ENCODE measurements at places on chromosomes 12 and 14.
A peak's percentile ranks its signal among the peaks of the same experiment; 100 is the strongest.

DNA sequence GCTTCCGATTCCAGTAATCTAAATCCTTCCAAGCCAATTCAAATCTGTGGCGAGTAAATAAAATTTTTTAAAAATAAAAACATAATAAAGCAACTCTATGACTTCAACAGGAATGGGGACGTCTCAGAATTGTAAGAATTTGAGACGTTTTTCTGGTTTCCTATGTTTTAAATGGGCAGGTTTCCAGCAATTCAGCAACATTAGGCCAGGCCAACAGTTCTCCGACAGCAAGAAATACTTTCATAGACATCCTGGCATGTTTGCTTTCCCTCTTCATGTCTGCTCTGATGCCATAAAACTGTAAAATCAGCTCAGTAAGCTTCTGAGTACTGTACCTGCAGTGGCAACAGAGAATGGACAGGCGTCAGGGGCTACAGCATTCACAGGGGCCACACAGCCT, 35.8 kb upstream of the DICER1 start:
- H3K4me1 ChIP-seq: peaks cover 10% of the 10 kb centered on the region
- H3K27me3 ChIP-seq: no peaks in the 10 kb centered on the region
- H3K4me3 ChIP-seq: no peak overlapping the region

- no peaks in the 10 kb centered on the region for H3K27me3 ChIP-seq
- no peak overlapping the region for H3K27ac ChIP-seq
- no peak overlapping the region for H3K4me3 ChIP-seq
- DNase-seq: no peak
- H3K4me1 ChIP-seq: no peaks in the 10 kb centered on the region
- no peaks in the 10 kb centered on the region for H3K36me3 ChIP-seq
These were observed 264.7 kb downstream of the EGLN3 start for GRCh38 chr14:33686218-33686617.

- no peaks in the 10 kb centered on the region for H3K36me3 ChIP-seq
- no peak for DNase-seq
- peaks cover 20% of the 10 kb centered on the region for H3K4me1 ChIP-seq
- H3K27me3 ChIP-seq: no peaks in the 10 kb centered on the region
- no peak overlapping the region for H3K4me3 ChIP-seq
- peak overlapping the region; percentile 92 for H3K27ac ChIP-seq
These were observed 10.3 kb upstream of the MYH7 start for GRCh38 chr14:23445773-23446172.

DNA sequence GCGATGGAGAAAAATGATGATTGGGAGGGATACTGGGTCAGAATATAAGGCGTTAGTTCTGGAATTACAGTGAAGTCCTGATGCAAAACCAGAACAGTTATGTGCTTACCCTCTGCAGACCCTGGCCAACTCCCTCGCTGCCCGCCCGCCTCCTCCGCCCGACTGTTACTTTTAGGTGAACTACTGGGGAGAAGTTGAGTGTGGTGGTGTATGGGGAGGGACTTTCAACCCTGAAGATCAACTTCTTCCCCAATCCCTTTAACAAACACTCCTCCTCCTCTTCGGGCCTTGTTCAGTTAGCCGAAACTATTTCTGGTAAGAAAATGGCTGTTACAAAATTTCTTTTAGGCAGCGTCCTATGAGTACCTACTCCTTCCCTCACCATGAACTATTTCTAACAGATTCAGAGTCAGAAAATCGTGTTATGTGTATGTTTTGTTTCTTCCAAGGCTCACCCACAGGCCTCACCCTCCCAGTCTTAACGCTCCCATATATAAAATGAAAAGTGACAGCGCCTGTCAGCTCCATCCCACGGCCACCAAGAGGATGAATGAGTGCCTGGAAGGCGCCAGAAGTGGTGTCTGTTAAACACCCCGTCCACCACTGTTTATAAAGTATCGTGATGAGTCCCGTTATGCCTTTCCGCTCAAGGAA, 1.3 kb downstream of the FBXO33 start:
- H3K4me3 ChIP-seq: peak overlapping the region; percentile 92
- peaks cover 15% of the 10 kb centered on the region for H3K4me1 ChIP-seq
- no peaks in the 10 kb centered on the region for H3K36me3 ChIP-seq
- peak overlapping the region; percentile 98 for H3K27ac ChIP-seq

GRCh38 chr12:9943240-9943639, 11.1 kb upstream of the CLEC2A start:
- DNase-seq: no peak
- no peaks in the 10 kb centered on the region for H3K27me3 ChIP-seq
- no peaks in the 10 kb centered on the region for H3K36me3 ChIP-seq
- H3K27ac ChIP-seq: no peak overlapping the region
- H3K4me3 ChIP-seq: no peak overlapping the region

DNA sequence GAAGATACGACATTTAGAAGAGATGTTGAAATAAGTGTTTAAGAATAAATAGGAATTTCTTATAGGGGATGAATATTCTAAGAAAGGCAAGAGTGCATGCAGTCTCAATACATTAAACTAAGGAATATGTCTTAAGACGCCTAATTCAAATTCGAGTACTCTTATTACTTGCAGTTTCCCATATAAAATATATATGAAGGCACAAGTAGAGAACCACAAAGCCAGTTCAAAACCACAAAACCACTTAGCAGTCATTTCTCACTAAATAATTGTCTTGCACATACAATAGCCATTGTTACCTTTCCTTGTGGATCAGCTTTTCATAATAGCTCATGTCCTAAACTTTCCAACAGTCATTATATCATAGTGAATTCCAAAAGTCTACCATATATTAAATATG, 91.0 kb upstream of the MON2 start:
- no peak overlapping the region for H3K27ac ChIP-seq
- H3K4me3 ChIP-seq: no peak overlapping the region
- no peaks in the 10 kb centered on the region for H3K27me3 ChIP-seq
- H3K4me1 ChIP-seq: no peaks in the 10 kb centered on the region

DNA sequence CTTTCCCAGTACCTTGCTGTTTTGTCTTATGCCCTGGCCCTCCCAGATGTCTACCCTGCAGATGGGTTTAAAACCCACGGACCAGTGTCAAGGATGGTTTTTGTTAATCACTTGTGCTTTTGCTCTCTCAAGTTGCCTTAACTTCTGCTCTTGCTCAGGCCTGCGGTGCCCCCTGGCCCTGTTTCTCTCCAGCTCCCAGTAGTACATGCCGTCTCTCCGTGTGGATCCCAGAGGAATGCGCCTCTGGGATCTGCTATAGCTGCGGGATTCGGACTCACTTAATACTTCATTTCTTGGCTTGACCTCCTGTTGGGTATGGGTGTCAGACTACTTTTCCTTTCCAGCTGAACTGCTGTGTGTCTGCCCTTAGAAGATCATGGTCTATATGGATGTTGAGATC, 14.5 kb downstream of the PLEKHG3 start:
- no peak overlapping the region for H3K4me3 ChIP-seq
- peak overlapping the region; percentile 94 for H3K27ac ChIP-seq
- no peaks in the 10 kb centered on the region for H3K36me3 ChIP-seq
- H3K27me3 ChIP-seq: no peaks in the 10 kb centered on the region

DNA sequence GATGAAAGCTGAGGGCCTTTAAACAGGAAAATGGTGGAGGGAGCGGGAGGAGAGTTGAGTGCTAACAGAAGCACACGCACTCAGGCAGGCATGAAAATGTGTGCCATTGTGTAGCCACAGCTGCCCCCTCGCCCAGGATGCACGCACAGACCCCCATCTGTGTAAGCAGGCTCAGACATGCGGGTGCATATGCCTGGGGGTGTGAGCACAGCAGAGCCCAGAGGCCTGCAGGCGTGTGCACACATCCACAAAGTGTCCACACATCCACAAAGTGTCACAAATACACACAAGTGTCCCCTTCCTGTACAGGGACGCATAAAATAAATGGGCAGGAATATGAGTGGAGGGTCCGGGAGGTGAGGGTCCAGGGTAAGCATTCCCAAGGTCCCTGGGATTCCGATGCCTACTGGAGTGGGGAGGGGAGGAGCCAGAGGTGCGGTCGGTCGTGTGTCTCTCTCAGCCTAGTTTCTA, 805 bp upstream of the KRT7 start:
- no peak overlapping the region for H3K4me3 ChIP-seq
- no peaks in the 10 kb centered on the region for H3K36me3 ChIP-seq
- H3K27ac ChIP-seq: no peak overlapping the region
- peaks cover 15% of the 10 kb centered on the region for H3K27me3 ChIP-seq
- DNase-seq: no peak
- peaks cover 29% of the 10 kb centered on the region for H3K4me1 ChIP-seq

DNA sequence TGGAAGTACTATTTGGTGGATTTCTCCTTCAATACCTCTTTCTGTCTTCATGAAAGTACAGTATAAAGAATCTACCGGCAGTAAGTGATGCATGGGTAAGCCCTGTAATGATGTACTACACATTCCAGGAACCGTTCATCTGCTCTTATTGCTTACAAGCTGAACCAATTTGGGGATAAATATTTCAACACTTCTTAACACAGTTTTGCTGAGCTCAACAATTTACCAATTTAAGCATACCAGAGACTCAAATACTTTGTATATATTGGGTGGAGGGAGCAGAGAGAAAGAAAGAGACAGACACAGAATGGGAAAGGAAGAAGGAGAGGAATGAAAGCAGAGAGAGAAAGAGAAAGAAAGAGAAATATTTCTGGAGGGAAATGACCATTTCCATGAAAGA, 821.1 kb upstream of the FLRT2 start:
- H3K36me3 ChIP-seq: no peaks in the 10 kb centered on the region
- no peak overlapping the region for H3K27ac ChIP-seq
- H3K4me1 ChIP-seq: no peaks in the 10 kb centered on the region
- H3K27me3 ChIP-seq: no peaks in the 10 kb centered on the region
- H3K4me3 ChIP-seq: no peak overlapping the region
- DNase-seq: no peak

- H3K36me3 ChIP-seq: no peaks in the 10 kb centered on the region
- peaks cover 12% of the 10 kb centered on the region for H3K4me1 ChIP-seq
- H3K27me3 ChIP-seq: no peaks in the 10 kb centered on the region
- H3K4me3 ChIP-seq: peak within 1 kb of the TSS; percentile 76
These were observed at the start of gene FERMT2 for GRCh38 chr14:52950898-52951680. Gene FERMT2 (minus strand): TSS chr14:52951050. CDS start chr14:52950568, 482 bp downstream.

- no peak overlapping the region for H3K4me3 ChIP-seq
- no peak for DNase-seq
- H3K27me3 ChIP-seq: no peaks in the 10 kb centered on the region
- no peak overlapping the region for H3K27ac ChIP-seq
- H3K4me1 ChIP-seq: no peaks in the 10 kb centered on the region
These were observed 48.0 kb upstream of the ARID2 start for GRCh38 chr12:45681465-45681864.

- no peak for DNase-seq
- H3K4me3 ChIP-seq: no peak overlapping the region
- H3K27ac ChIP-seq: no peak overlapping the region
- no peaks in the 10 kb centered on the region for H3K27me3 ChIP-seq
- H3K4me1 ChIP-seq: no peaks in the 10 kb centered on the region
- no peaks in the 10 kb centered on the region for H3K36me3 ChIP-seq
These were observed 44.1 kb downstream of the PRIMA1 start for GRCh38 chr14:93744176-93744575.

DNA sequence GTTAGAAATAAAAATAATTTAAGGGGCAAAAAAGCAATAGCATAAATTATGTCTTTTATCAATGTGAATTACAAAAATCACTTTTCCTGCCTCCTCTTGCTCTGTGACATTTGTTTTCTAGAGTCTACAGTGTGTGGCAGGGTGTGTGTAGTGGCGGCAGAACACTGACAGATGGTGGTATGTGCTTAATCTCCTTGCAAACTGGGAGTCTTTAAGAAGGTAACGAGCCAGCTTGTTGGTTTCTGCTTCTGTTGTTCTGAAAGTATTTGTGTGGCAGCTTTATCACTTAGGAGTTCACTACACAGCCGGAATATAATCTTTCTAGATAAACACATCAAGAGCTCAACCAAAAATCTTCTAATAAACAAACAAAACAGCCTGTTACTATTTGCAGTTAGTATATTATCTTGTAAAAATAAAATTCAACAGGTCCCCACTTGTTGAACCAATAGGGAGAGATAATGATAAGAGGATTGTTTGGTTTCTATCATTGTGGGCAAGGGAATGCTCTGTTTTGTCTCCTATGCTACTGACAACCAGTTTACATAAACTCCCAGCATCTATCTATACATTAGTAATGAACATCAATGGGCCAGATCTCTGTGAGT, 13.0 kb downstream of the CDKL1 start:
- H3K27ac ChIP-seq: no peak overlapping the region
- H3K36me3 ChIP-seq: no peaks in the 10 kb centered on the region
- H3K4me3 ChIP-seq: no peak overlapping the region

- peak overlapping the region; percentile 55 for H3K4me3 ChIP-seq
- DNase-seq: peak; percentile 84
- H3K27ac ChIP-seq: no peak overlapping the region
- H3K36me3 ChIP-seq: peaks cover 5% of the 10 kb centered on the region
These were observed 1.3 kb downstream of the AHSA1 start for GRCh38 chr14:77459072-77459723.

- no peaks in the 10 kb centered on the region for H3K36me3 ChIP-seq
- no peaks in the 10 kb centered on the region for H3K4me1 ChIP-seq
- no peak overlapping the region for H3K4me3 ChIP-seq
- H3K27me3 ChIP-seq: no peaks in the 10 kb centered on the region
These were observed 19.2 kb downstream of the PLEK2 start for GRCh38 chr14:67392800-67393199.

GRCh38 chr14:105168979-105169507, 467 bp upstream of the JAG2 start:
- H3K27me3 ChIP-seq: peaks cover 21% of the 10 kb centered on the region
- H3K36me3 ChIP-seq: no peaks in the 10 kb centered on the region
- DNase-seq: peak; percentile 40

All from hepatocyte (in vitro differentiated cells).